NCI-H1417 treated with DMSO at 0.1 percent for 48 hours (cell line): ENCODE measurements at places on chromosomes 4 and X.

DNA sequence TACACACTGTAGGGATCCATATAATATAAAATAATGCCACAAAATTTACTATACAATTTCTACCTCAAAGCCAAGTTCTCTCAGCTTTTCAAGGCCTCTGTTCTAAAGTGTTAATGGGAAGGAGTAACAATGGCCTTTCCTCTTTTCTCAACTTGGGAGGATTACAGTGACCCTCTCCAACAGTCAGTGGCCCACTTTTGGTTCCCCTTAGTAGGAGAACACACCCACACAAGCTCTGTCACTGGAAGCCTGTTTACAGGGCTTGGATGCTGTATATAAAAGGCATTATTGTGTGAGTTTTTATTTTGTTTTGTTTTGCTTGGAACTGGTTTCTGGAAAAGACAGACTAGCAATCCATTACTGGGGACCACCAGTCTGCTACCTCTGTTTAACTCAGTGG is 1.8 kb downstream of the ARHGEF6 start:
- no peak for DNase-seq

DNA sequence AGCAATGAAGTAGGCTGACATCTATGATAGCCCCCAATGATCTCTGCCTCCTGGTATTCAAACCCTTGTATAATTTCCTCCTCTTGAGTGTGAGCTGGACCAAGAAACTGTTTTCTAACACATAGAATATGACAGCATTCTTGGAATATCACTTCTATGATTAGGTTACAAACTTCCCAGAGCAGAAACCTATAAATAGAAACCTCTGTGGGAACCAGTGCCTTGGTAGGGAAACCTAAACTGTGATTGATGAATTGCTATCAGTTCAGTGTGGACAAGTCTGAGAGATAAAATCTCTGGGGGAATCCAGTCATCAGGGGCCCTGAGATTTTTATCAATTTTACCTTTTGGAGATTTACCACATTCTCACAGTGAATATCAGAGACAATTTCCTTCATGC is 756.5 kb upstream of the AGA start:
- no peak for DNase-seq

GRCh38 chr4:114005569-114006442 is 26.4 kb upstream of the ARSJ start:
- DNase-seq, result no peak

- no peak for DNase-seq
These were observed at the start of gene RTL3 for GRCh38 chrX:78658845-78659744. Gene RTL3 (minus strand): TSS chrX:78659328. CDS start chrX:78658420, 908 bp downstream.

DNA sequence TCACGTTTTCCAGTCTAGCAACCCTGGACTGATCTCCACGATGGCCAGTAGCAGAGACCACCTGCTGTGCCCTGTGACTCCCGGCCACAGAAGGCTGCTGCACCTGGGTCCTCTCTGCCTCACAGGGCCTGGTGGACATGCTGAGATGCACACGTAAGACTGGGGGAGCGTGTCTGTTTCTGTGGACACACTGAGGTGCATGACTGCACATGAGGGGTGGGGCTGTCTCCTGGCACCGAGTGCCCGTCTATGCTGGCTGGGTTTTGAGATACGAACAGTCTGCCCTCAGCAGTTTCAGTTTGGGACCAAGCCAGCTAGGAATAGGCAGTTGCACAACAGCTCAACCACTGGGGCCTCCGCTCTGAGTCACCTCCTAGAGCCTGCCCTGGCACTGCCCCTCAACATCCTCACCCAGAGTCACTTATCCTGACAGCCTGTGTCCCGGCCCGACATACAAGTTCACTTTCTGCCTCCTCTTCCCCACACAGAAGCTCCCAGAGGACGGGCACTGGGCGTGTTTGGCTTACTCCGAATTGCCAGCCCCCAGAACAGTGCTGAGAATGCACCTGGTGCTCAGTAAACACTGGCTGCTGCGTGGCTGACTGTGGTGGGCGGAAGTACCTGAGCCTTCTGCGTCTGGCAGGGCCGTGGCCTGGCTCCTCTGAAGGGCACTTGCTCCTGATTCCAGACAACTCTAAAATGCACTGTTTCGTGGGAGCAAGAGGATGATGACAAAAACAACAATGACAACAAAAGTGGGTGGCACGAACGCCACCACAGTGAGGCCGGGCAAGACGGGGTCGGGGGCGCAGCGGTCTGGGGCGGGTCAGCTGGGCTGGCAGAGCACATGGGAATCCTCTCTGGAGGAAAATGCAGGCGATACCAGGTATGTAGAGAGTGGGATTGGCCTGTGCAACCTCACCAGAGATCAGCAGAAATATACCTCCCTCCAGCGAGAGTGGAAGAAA is 30.9 kb downstream of the RNF212 start:
- no peak for DNase-seq

DNA sequence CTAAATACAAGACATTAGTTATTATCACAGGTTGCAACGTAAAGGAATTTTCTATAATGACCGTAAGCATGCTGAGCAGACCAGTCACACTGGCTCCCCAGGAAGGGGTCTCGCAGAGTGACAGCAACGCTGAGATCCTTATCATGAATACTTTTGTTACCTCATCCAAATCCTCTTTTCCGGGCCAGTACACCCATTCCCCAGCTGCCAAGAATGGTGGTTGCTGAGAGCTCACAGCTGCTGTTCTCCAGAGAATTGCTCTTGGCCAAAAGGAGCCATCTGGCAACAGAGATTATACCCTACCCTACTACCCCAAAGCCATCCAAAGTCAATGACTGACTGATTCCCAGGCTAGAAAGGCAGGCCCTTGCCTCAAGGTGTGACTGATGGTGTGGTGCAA is 91.6 kb downstream of the FUNDC1 start:
- DNase-seq, result no peak

DNA sequence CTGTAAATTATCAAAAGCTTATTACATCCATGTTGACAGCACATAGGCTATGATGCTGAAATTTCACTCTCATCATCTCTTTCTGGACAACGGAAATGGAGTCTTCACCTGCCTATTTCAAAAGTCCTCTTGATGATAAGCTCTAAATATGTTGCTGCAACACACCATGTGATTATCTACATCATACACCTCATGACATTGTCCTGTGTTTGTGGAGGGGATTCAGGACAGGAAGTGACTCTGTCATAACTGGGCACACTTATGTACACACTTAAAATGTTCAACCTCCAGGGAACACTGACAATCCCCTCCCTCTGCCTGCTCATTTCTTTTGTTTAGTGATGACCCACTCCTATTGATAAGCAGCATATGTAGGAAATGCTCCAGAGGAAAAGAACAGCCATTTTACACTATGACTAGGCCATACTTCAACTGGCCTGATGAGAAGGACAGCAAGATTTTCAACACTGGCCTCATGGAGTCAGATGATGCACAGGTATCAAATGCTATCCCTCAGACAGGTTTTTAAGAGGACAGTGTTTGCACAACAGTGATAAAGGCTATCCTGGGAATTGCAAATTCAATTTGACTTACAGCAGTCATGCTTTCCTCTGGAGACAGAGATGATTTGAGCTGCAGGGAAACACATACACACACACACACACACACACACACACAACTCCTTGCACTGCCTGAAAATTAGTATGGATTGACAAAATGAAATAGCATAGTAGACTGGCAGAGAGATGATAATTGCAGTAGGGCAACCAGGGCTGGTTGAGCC is 163.3 kb upstream of the RASGEF1B start:
- DNase-seq, result no peak

- DNase-seq, result no peak
These were observed 469 bp upstream of the GPR78 start for GRCh38 chr4:8579526-8580320.

DNA sequence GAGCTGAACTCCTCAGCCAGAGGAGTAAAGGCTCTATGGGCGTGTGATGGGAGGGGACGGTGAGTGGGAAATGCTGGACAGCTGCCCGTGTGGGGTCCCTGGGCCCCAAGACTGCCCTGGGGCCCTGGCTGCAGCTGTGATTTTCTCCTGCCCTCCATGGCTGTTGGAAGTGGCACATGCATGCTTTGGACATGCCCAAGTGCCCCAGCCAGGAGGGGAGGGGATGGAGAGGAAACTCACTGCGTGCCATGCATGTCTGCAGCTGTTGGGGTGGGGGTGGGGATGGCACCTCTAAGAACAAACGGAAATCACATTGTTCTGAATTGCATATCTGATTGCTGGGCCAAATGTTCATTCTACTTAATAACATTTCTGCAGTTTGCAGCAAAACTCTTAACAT is 52.4 kb downstream of the MID2 start:
- no peak for DNase-seq

- DNase-seq, result no peak
These were observed 15.7 kb upstream of the DUSP21 start for GRCh38 chrX:44828008-44828605.

GRCh38 chrX:37083880-37084279 is 75.7 kb downstream of the FAM47C start:
- DNase-seq, result no peak

- no peak for DNase-seq
These were observed 12.3 kb upstream of the ADRA2C start for GRCh38 chr4:3753726-3754412.

GRCh38 chr4:80058740-80059139 is 14.3 kb downstream of the ANTXR2 start:
- DNase-seq, result no peak

DNA sequence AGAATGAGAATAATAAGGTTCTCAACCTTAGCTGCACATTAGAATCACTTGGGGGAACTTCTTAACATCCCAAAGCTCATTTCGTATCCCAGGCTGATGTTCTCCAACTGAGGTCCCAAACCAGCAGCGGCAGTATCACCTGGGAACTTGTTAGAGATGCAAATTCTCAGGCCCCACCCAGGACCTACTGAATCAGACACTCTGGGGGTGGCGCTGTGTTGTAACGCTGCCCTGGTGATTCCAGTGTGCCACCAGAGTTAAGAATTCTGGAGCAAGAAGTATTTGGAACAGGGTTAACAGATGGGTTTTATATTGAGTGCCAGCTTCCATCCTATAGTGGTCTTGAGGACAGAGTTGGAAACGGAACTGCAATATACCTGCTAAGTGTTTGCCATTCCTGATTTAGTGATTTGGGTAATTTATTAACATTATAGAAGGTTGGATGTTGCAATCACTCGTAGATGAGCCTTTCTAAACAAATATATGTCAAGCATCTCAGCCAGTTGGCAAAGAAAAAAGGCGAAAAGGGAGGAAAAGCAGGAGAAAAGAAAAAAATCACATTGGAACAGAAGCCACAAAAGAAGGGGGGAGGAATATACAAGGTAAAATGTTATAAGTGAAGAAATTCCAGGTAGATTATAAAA is 141.0 kb downstream of the ARX start:
- DNase-seq, result no peak

GRCh38 chr4:173891072-173891471 is 361.0 kb upstream of the HAND2 start:
- DNase-seq, result no peak

DNA sequence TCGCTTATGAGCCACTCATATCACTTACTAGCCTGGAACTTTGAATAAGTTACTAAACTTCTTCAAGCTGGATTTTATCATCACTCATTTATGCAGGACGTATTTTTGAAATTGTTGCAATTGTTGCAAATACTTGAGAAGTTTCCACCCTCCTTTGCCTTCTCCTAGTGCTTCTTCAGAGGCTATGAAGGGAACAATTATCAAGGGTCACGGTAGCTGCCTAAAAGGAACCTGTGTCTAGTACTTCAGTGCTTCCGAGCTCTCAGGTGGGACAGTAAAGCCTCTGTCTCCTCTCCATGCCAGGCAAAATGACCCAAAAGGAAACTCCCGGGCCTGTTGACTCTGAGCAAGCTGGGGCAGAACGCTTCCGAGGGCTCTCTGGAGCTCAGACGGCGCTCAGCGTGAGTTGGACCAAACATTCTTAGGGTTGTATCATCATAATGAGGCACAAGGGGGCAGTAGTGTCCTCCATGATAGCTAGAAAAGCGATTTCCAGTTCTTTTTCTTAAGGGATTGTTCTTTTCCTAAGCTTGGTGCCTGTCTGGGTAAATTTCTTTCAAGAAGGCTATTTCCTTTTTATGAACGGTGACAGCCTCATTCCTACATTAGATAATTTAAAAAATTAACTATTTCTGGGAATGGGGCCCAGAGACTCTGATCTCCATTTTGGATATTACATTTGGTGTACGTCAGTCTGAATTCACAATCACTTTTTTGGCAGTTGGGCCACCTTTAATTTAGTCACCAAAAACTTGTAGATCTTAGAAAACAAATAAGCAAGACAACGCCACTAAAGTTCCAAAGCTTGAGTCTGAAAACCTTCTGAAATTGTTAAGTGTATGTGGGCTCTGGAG is 73.1 kb downstream of the PACRGL start:
- peak; percentile 15 for DNase-seq

- no peak for DNase-seq
These were observed 1028.4 kb upstream of the INTU start for GRCh38 chr4:126604268-126604867.

- DNase-seq, result no peak
These were observed 5.3 kb downstream of the GRIA3 start for GRCh38 chrX:123189338-123189737.

DNA sequence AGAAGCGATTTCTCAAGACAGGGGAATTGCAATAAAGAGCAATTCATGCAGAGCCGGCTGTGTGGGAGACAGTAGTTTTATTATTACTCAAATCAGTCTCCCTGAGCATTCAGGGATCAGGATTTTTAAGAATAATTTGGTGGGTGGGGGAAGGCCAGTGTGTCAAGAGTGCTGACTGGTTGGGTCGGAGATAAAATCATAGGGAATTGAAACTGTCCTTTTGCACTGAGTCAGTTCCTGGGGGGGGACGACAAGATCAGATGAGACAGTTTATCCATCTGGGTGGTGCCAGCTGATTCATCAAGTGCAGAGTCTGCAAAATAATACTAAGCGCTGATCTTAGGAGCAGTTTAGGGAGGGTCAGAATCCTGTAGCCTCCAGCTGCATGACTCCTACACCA is 502.4 kb downstream of the NLGN4X start:
- DNase-seq, result no peak

DNA sequence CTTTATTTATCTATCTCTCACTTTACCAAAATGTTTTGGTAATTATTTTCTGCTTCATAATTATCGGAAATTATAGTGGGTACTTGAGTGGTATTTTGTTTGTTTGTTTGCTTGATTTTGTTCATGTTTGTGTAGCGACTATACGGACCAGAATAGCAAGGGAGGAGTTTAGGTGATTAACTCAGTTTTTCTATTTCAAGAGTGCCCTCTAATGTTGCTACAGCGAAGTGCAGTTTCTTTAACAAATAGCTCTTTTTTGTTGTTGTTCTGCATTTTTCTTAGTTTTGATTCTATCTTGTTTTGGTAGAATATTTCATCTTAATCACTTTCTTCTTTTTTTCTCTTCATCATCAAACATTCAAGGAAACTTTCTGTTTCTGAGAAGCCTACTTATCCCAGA is 40.8 kb upstream of the QRFPR start:
- peak; percentile 16 for DNase-seq

DNA sequence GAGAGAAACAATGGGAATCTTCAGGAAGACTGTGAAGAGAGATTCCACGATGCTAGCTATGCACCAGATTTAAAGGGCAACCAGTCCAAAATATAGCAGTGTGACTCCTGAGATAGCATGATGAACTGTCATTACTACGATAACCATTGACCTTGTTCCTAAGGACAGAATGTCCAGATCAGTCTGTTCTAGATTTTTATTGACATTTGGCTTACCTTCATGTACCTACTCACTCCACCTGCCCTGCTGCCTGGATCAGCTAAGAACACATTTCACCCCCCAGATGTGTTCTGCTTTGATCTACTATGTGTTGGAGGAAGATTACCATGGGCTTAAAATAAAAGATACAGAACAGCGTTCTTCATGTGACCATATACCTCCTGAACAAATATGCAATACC is 50.1 kb downstream of the ELF2 start:
- DNase-seq, result no peak

- no peak for DNase-seq
These were observed 75.5 kb upstream of the CLNK start for GRCh38 chr4:10760086-10760485.
